Activated CD8-positive, alpha-beta memory T cell treated with anti-CD3 and anti-CD28 coated beads, Interleukin-2, amount 10 ng/mL, durations not matched to agents 7 days and 5 days (primary cell): ENCODE measurements at places on chromosomes 7 and 10. TPM values are rescaled to one million over a fixed set of nuclear protein-coding genes. Genes with fewer than 3 reads are reported as not detected.

SMNDC1 gene
- total RNA-seq: 40.9 TPM

ZPBP gene
- not detected for total RNA-seq

PTN gene
- total RNA-seq: not detected

ASB15 gene
- total RNA-seq: not detected

SH2D4B gene
- not detected for total RNA-seq

CALHM3 gene
- total RNA-seq: not detected
